ENCODE measurements at places on chromosomes 5 and 9.
A peak's percentile ranks its signal among the peaks of the same experiment; 100 is the strongest.

DNA sequence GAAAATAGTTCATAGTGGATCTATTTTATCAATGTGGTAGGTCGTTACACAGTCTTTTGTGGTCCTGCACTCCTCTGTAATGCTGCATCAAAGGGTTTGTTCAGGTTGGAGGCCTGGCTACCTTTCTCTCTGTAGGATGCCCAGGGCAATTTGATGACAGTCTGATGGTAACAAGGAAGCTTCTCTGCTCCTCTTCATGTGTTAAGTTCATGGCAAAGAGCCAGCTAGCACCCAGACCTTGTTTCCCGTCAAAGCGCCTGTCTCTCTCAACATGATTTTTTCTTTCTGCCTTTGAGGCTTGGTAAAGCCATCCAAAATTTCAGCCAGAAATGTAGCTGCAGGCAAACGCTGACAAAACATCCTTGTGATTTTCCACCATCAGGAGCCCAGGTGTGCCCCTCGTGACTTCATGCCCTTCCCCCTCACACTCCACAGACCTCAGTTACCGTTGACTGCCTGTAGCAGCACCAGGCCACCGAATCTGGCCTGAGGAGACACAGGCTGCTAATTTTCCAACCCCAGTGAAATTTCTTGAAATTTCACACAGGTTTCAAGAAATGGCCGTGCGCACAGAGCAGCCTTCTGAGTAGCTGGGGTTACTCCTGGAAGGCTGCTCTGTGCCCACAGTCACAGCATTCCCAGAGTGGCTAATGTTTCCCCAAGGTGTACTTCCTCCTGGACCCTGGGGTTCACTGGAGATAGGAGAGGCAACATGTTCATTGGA is 292.7 kb downstream of the CWC27 start:
- DNase-seq: no peak

- no peak for DNase-seq
Observed at GRCh38 chr5:40652441-40653220, 27.1 kb upstream of the PTGER4 start.

DNA sequence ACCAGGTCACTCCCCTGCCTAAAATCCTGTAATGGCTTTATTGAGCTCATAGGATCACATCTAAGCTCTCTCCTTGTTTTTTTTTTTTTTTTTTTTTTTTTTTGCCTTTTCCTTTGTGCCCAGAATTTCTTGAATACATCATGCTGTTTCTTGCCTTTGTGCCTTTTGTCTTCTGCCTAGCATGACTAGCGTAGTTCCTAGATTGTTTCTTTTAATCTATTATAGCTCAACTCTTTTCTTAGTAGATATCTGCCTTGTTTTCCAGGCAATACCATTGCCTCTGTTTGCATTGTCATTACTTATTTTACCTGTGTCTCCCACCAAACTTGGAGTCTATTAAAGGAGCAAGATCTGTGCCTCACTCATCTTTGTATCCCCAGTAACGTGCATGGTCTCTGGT is 106.1 kb upstream of the C9orf72 start:
- no peak for DNase-seq

- DNase-seq: no peak
Observed at GRCh38 chr9:105116052-105116868, 128.2 kb upstream of the SLC44A1 start.

GRCh38 chr9:95425910-95426551 is 90.7 kb downstream of the PTCH1 start:
- DNase-seq: peak; percentile 11

GRCh38 chr5:143437666-143438273 is 34.3 kb upstream of the NR3C1 start:
- DNase-seq: no peak

DNA sequence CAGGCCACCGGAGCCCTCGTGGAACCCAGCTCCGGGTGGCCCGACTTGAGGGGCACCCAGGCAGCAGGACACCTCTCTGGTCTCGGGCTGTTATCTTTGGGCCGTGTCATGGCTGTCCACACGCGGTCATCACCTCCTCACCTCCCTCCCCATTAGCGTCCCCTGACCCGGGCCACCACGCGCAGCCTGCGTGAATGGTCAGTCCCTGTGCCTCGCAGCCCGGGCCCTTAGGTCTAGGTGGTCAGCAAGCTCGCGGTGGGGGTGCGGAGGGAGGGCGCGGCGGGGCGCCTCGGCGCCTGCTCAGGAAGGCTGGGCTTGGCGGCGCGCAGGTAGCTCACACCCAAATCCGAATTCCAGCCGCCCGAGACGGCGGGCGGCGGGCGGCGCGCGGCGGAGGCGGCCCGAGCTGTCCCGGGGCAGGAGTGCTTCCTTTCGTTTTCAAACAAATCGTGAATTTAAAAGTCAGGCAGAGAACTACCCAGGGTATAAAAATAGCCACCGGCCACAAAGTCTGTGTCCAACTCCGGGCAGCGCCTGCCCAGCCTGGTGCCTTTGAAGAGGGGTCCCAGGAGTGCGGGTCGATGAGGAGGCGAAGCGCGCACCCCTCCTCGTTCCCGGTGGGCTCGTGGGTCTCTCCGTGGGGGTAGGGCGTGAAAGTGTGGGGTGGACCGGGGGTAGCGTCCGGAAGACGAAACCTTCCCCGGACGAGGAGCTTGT is 1.0 kb upstream of the RXRA start:
- no peak for DNase-seq

GRCh38 chr5:66438087-66438486 is 158.1 kb upstream of the MAST4 start:
- no peak for DNase-seq

GRCh38 chr9:73114958-73115357 is 36.7 kb upstream of the ANXA1 start:
- DNase-seq: no peak

GRCh38 chr5:66830636-66831035 is 234.4 kb downstream of the MAST4 start:
- no peak for DNase-seq

- no peak for DNase-seq
Observed at GRCh38 chr5:77844623-77845323, 68.6 kb upstream of the TBCA start.

GRCh38 chr9:90967145-90967538 is 165.5 kb downstream of the SYK start:
- no peak for DNase-seq

GRCh38 chr9:124320062-124320973 is 62.6 kb downstream of the NEK6 start:
- peak; percentile 72 for DNase-seq

GRCh38 chr5:78964889-78965288 is 20.2 kb downstream of the ARSB start:
- DNase-seq: peak; percentile 53

- no peak for DNase-seq
Observed at GRCh38 chr9:117354244-117354847, 60.5 kb downstream of the ASTN2 start.

GRCh38 chr9:20726144-20726543 is 42.1 kb downstream of the FOCAD start:
- DNase-seq: no peak

GRCh38 chr5:139306197-139306596 is 12.7 kb downstream of the MATR3 start:
- no peak for DNase-seq

- peak; percentile 17 for DNase-seq
Observed at GRCh38 chr5:66987949-66988838, 208.4 kb downstream of the CD180 start.

- DNase-seq: no peak
Observed at GRCh38 chr9:84301851-84302250, 38.7 kb downstream of the SLC28A3 start.

GRCh38 chr5:124088289-124089032 is 576.5 kb downstream of the CSNK1G3 start:
- peak; percentile 12 for DNase-seq

DNA sequence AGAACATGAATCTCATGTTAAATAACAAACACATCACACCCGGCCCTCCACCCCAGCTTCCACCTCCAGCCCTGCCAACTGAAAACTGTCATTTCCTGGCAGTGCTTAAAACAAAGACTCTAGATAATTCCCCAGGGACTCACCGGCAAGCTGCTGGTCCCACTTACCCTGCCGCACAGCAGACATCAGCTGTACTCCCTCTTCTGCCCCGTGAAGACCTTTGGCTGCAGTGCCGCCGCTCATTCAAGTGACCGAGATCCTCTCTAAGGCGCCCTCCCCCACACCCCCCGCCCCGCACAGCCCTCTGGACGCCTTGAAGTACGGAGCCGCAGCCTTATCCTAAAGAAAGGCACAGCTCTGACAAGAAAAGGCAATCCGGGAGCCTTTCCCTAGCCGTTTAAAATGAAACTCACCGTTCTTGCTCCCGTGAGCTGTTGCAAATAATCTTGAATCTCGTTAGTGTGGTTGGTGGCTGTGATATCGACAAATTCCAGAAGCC is 434 bp downstream of the GLRX start:
- DNase-seq: no peak

DNA sequence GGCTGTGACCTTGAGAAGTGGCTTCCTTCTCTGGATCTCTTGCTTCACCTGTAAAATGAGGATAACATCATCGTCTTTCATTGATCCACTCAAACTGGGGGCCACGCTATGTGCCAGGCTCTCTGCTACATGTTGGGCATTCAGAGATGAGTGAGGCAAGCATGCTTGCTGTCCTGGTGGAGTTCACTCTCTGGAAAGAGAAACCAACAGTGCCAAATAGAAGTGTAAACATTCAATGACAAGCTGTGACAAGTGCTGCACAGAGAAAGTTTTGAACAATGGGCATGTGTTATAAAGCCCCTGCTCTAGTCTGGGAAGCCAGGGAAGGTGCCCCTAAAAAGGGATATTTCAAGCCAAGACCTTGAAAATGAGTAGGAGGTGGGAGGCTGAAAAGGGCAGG is 50.9 kb upstream of the AFAP1L1 start:
- DNase-seq: no peak

DNA sequence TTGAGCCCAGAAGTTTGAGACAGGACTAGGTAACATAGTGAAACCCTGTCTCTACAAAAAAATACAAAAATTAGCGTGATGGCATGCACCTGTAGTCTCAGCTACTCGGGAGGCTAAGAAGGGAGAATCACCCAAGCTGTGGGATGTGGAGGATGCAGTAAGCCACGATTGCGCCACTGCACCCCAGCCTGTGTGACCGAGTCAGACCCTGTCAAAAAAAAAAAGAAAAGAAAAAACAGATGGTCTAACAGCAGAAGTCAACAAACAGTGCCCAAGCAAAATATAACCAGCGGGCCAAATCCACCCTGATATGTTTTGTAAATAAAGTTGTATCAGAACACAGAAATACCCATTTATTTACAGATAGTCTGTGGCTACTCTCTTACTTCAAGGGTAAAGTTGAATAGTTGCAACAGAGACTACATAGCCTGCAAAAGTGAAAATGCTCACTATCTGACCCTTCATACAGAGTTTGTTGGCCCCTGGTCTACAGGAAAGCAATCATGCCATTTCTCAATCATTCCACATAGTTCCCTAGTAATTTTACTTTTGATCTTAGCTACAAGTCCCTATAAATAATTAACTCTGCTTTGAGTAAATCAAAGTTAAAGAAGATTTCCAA is 383.7 kb downstream of the TLE1 start:
- no peak for DNase-seq

- DNase-seq: no peak
Observed at GRCh38 chr9:89592213-89592815, 12.5 kb upstream of the GADD45G start.

- DNase-seq: no peak
Observed at GRCh38 chr9:19470567-19470966, 61.8 kb downstream of the ACER2 start.

- DNase-seq: no peak
Observed at GRCh38 chr9:134635351-134636148, 6.1 kb upstream of the COL5A1 start.

- no peak for DNase-seq
Observed at GRCh38 chr9:23754551-23754950, 71.5 kb downstream of the ELAVL2 start.

All from NCI-H460 (cell line).